ENCODE measurements at places on chromosomes 11 and 22. TPM values are rescaled to one million over a fixed set of nuclear protein-coding genes. Genes with fewer than 3 reads are reported as not detected.

DNA sequence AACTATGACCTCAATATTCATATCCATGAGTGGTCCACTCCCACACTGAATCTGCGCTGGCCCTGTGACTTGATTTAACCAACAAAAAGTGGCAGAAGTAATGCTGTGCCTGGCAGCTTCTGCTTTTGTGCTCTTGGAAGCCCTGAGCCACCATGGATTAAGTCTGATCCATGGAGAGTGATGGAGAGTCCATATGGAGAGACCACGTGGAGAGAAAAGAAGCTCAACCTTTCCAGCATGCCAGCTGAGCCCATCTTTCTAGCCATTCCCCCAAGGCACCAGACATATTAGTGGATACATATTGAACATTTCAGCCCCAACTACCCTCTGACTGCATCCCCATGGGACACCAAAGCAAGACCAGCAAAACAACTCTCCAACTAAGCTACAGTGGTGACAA lies 16.0 kb downstream of the LRRC55 start:
- DNase-seq = no peak

DNA sequence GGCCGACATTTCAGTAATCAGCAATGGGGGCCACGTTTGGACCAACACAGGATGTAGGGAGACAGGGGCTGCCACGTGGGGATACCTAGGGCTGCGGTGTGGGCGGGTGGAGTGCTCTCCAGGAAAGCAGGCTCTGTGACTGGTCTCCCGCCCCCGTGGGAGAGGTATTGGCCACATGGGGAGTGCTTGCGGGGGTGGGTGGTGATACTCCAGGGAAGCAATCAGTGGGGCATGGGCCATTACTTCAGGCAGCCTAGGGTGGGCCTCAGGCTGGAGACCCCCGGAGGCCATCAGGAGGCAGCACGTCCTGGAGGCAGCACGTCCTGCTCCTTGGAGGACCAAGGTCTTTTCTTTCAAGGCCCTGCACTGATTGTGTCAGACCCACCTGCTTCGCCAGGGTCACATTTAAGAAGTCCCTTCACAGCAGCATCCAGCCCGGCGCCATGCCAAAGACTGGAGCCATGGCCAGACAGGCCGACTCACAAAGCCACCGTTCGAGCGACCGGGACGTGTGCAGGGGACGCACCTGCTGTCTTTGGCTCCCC lies 3.0 kb upstream of the MUC2 start:
- DNase-seq = no peak

Gene MOGAT2
- 1.0 TPM for polyA plus RNA-seq

Gene OR56A1
- not detected for polyA plus RNA-seq

DNA sequence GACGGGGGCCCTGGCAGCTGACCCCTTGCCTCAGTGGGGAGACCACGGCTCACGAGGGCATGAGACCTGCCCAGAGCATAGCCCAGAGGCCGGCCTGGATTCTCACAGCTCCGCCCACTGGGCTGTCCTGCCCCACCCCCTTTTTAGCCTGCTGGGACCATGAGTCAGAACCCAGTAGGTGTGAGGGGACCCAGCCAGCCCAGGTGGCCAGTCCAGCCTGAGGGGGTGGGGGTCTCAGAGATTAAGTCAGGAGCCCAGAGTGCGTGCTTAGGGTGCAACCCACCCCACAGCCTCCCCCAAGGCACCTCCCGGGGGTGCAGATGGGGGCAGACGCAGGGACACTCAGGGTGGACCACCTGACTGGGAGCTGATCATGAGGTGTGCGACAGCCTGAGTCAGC lies 40.1 kb upstream of the PPARA start:
- no peak for DNase-seq

- no peak for DNase-seq
Measured at GRCh38 chr22:31187627-31188026, 24.5 kb upstream of the LIMK2 start.

- DNase-seq = no peak
Measured at GRCh38 chr22:22884888-22885840, 2.5 kb upstream of the IGLL5 start.

Gene OR4D5
- polyA plus RNA-seq = not detected

Gene UPB1
- polyA plus RNA-seq = 0.58 TPM

Gene OR51B4
- 0.24 TPM for polyA plus RNA-seq

Gene TENM4
- 26.5 TPM for polyA plus RNA-seq

DNA sequence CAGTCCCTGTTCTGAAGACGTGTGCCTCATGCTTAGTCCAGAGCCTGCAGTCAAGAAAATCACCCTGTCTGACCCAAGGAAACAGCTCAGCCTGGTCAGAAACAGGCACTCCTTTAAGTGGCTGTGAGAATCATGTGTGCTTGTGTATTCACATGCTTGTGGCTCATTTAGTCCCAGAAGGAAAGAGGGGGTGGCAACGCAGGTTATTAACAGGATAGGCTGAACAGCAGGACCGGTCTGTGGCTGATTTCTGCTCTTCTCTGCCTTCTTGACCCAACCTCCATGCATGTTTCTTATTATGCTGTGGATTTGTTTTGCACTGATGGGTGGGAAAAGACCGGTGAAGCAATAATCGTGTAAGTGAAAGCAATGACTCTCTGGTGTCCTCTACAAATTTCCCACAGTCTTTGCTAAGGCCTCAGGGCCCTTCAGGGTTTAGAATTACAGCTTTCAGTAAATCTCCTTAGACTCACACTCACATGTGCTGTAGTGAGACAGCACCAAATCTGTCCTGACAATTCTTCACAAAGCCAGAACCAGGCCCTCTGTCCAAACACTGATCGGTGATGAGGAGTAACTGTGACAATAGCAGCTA lies 288.1 kb downstream of the ETS1 start:
- DNase-seq = no peak

DNA sequence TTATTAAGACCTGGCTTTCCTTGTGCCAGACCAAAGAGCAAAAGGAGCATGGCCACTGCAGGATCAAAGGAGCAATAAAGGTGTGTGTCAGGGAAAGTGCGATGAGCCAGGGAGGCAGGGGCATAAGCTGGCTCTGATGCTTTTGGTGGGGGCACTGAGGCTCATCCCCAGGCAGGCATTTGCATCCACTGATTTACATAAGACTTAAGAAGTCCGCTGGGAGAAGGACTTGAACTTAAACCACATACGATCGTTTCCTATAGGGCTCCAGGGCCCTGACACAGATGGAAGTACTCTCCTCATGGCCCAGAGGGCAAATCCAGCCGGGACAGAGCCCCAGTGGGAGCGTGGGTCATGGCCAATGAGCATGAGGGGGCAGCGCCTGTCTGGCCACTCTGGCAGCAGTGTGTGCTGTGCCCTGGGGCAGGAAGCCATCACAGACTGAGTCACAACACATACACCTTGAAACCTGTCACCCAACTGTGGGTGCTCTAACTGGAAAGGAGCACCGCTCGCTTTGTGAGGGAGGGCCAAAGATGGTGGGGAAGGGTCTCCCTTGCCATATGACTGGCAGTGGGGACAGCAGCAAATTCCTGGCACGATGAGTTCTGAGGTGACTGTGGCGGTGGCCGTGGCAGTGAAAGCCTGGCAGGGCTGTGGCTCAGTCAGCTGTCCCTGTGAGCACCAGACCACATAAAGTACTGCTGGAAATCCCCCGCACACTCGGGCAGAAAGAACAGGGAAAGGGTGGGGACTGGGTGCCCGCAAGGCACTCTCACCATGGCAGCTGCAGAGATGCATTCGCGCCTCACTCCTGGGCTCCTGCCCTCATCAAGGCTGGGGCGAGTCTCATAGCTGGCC lies 79.4 kb upstream of the LMO1 start:
- no peak for DNase-seq

DNA sequence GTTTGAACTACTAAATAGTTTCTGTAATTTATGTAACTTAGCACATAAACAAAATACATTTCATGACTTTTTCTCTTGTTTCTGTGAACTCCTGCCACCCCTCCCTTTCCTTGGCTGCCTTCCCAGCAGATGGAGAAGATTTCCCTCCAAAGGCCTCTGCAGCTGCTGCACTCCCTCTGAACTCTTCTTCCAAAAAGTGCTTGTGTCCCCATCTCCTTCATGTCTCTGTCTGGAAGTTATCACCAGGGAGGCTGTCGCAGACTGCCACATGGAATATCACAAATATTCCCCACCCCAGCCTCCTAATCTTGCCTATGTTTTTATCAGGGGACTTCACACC lies 1068.3 kb downstream of the OPCML start:
- peak; percentile 86 for DNase-seq

DNA sequence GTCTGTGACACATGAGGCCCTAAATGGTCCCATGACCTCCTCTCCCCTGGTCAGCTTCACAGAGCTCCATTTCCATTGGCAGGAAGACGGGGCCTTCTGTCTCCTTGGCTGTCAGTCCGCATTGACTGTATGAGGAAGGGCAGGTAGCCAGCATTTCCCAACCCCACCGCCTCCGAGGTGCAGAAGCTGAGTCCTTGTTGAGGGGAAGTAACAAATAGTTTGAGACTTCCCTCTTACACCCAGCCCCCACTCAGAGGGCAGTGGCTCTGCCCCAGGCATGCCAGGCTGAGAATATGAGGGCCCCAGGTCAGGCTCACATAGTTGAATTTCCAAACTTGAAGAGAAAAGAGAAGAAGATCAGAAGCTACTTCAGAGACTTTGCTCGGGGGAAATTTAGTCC lies 611.1 kb downstream of the BRD1 start:
- DNase-seq = no peak

Gene APOL5
- not detected for polyA plus RNA-seq

Gene PANX3
- polyA plus RNA-seq = not detected

Gene GGT1
- polyA plus RNA-seq = 47.9 TPM

- DNase-seq = no peak
Measured at GRCh38 chr11:122322329-122322728, 206.3 kb upstream of the BLID start.
